NCI-H2227 treated with DMSO at 0.1 percent for 48 hours (cell line): ENCODE measurements at places on chromosomes 6 and 20.

GRCh38 chr6:125717120-125717731, 32.2 kb upstream of the HEY2 start:
- DNase-seq = no peak

- DNase-seq = no peak
These were observed 55.2 kb upstream of the RREB1 start for GRCh38 chr6:7052443-7053011.

GRCh38 chr20:48875233-48875913, 46.1 kb upstream of the ARFGEF2 start:
- DNase-seq = no peak

DNA sequence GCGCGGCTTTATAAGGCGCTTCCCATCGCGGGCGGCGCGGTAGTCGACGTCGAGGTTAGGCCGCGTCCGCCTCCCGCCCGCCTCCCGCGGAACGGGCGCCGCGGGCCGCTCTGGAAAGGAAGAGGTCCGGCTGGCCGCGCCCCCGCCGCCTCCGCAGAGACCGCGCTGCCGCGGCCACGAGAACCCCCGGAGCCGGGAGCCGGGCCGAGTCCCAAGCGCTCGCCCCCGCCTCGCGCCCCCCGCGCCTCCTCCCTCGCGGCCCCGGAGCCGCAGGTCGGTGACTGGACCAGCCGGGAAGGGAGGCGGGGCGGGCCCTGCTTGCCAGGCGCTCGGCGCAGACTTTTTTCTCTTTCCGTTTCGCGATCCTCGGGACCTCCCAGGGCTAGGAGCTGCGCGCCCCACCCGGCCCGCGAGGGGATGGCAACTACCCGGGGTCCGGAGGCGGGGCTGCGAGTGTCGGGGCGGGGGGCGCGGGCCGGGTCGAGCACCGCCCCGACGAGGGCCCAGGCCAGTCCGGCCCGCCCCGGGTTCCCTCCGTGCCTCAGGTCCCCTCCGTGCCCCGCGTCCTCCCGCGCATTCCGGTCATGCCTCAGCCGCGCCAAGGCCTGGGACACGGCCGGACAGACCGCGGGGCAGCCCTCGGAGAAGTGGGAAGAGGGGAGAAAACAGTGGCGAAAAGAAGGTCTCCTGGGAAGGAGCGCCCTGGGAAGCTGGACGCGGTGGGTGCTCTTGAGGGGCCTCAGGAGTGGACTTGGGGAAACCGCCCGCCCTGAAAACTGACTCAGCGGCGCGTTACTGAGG, 417 bp upstream of the PXDC1 start:
- DNase-seq = peak; percentile 41

DNA sequence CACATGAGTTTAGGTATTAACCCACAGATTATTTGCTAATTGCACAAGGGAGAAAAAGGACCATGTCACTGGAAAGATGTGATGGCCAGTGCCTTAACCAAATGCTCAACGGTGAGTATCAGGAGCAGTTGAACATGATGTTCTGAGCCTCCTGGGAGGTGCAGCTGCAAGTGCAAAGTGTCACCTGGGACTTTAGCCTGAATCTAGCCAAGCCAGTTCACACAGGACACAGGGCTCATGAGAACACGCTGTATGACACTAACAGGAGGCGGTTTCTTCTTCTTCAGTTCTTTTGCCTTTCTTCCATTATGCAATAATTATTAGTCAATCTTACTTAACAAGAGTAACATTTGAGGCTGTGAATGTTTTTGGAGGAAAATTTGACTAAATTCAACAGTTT, 225.3 kb downstream of the THBS2 start:
- no peak for DNase-seq

DNA sequence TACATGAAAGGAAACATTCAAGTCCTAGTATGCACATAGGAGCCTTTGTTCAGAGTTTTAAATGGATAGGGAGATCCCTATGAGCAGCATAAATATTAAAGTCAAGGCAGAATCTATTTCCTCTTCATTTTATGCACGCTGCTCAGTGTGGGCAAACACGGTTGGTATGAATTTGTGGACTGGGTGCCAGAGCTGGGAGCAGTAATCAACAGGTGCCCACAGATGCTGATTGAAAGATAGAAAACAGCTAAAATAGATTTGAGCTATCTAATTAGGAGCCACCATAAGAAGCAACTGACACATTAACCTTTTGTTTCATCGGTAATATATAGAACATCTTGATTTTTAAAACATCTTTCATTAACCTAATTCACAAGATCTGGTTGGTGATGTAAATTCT, 175.5 kb downstream of the EYS start:
- no peak for DNase-seq

GRCh38 chr6:43722920-43723545, 35.4 kb upstream of the MRPS18A start:
- no peak for DNase-seq

DNA sequence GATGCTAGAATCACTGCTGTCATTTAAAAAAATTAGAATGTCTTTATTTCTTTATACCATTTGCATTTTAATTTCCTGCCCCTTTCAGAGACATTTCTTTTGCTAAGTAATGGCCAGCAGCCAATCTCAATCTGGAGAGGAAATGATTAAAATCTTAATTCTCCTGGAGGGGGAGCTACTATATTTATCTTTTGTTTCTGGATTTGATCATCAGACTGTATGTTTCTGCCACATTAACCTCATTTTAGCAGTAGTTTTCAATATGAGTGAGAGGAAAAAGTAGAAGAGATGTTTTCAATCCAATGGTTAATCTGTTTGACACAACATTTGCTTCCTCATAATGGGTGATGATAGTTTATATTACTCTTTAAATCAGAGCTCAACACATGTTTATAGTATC, 138.0 kb downstream of the FUT9 start:
- no peak for DNase-seq

DNA sequence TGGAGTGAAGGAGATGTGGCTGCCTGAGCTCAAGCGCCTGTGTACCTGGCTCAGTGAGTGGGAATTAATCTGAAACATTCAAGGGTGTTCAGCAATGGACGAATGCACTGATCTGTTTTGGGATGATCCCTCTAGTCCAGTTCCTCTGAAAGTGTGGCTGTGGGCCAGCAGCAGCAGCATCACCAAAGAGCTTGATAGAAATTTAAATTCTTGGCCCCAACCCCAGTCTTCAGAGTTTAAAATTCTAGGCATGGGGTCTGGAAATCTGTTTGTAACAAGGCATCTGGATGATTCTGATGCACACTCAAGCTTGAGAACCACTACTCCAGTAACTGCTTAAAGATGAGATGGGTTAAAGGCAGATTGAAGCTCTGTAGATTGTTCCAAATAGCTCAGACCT, 59.2 kb downstream of the STMND1 start:
- DNase-seq = no peak

GRCh38 chr6:73710470-73710869, 14.5 kb downstream of the CD109 start:
- DNase-seq = no peak

- DNase-seq = peak; percentile 23
These were observed 232.9 kb downstream of the EPM2A start for GRCh38 chr6:145502416-145502815.

- no peak for DNase-seq
These were observed 44.2 kb upstream of the MDGA1 start for GRCh38 chr6:37741757-37742400.

DNA sequence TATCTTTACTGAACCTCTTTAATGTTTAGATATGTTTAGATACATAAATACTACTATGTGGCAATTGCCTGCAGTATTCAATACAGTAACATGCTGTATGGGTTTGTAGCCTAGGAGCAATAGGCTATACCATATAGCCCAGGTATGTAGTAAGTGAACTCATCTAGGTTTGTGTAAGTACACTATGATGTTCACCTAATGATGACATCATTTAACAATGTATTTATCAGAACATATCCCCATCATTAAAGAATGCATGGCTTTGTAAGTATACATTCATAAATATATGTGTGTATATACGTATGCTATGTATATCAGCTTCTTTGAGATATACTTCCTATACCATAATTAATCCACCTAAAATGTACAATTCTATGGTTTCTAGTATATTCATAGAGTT, 631.2 kb upstream of the MAN1A1 start:
- no peak for DNase-seq

GRCh38 chr6:82178077-82178758, 69.3 kb downstream of the IBTK start:
- no peak for DNase-seq

GRCh38 chr6:166655251-166655650, 28.2 kb upstream of the RPS6KA2 start:
- no peak for DNase-seq

DNA sequence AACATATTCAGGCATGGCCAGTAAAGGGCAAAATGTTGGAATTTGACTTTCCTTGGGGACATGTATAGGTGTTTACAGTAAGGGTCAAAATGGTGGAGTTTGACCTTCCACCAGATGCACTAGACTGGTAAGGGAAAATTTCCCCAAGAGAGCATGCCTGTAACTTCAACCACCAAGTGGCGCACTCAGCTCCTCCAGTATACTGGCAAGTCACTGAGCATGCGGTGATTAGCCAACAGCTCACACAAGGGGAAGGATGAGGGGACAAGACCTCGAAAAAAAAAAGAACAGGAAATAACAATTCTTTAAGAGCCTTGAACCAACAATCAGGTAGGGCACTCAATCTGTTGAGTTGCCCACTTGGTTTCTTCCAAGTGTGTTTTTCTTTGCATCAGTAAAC, 140.9 kb downstream of the EYS start:
- DNase-seq = no peak

DNA sequence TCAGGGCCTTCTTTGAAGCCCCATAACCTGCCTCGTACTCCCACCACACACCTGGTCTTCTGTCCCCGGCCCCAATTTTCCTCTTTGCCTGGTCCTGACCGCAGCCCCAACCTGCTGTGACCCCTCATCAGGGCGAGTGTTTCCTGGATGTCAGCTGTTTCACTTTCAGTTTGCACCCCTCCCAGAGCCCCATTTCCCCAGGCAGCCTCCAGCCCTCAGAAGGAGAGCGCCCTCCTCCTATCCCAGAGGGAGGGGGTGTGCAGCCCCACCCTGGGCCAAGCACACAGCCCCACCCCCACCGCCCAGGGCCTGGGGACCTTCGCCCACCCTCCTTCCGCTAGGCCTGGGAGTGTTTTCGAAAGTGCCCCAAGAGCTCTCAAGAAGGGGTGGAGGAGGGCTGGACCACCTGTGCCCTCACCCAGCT, 1.5 kb downstream of the BAK1 start:
- no peak for DNase-seq

DNA sequence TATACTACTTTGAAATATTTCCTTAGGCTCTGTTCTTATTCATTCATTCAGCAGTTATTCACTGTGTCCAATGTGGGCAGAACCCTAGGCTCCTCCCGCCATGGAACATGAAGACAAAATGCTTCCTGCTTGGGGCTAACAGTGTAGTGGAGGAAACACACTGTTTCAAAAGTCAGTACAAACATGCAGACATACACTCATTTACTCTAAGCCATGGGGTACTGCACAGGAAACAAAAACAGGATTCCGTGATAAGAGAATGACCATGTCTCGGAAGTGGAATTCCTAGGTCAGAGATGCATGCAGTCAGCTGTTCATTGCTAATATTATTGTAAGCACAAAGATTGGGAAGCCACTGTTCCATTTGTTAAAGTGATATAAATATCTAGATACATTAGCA, 18.4 kb upstream of the FAM209A start:
- DNase-seq = no peak

- DNase-seq = no peak
These were observed 302.9 kb downstream of the CDKAL1 start for GRCh38 chr6:20837189-20837588.

GRCh38 chr6:163707387-163708355, 293.2 kb downstream of the QKI start:
- DNase-seq = no peak

- DNase-seq = no peak
These were observed 472.1 kb upstream of the RNF217 start for GRCh38 chr6:124490122-124490521.

GRCh38 chr6:152828431-152828830, 77.8 kb downstream of the VIP start:
- DNase-seq = no peak

GRCh38 chr20:43379239-43379917, 78.3 kb upstream of the SRSF6 start:
- no peak for DNase-seq

- no peak for DNase-seq
These were observed 92.6 kb downstream of the JARID2 start for GRCh38 chr6:15338476-15338875.

DNA sequence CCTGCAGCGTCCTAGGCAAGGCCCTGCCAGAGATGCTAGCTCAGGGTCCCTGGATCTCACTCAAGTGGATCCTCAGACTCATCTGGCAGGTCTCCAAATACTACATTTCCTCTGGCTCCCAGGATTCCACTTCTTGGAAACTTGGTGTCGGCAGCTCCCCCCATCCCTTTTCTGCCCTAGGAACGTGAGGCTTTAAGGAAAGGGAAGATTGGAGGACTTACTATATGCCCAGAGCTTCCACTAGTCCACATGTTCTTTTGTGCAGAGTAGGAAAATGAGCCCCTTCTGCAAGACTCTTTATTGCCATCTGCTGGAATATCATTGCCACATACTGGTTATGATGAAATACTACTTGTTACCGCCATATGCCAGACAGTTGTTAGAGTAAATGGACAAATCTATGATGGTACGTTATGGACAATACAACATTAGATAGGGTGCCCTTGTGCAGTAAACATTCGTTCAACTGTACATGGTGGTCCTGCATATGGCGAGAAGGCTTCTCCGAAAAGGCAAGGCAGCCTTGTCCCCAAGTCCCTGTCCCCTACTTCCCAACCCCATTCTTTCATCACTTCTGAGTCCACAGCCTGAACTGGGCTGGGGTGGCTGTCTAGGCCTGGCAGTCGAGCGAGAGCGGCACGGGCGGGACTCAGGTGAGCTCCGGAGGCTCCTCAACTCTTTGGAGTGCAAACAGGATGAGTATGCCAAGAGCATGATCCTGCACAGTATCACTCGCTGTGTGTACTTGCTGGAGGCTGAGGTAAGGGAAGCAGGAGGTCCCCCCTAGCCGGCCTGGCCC, 780 bp downstream of the ARMC12 start:
- peak; percentile 89 for DNase-seq

DNA sequence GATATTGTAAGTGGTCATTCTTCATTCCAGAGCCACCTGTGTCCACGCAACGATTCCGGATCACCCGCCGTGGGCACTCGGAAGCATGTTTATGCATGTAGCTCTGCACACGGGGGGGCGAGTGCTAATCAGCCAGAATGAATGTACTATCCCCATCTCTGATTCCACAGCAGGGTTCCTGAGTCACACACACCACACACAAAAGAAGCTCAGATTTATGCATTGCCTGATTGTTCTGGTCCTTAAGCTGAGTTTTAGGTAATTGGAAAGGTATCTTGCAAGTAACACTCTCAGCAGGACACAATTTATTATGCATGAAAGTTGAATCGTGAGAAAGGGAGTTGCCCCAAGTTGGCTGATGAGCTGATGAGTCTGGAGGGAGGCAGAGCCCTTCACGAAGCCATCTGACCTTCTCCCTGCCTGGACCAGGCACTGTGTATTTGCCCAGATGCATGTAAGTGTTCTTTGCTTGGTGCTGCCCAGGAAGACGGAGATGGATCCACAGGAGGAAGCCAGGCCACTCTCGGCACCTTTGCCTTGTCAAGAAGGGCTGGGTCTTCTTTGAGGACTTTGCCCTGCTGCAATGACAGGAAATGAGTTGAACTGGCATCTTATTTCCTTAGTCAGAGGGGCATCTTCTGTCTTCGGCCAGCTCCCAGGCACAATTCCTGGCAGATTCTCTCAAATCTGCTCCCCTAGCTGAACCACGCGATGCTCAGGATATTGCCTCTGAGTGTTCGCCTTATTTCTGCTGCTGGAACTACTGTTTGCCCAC, 141.1 kb downstream of the SYNDIG1 start:
- DNase-seq = no peak
